ENCODE measurements at places on chromosomes 16 and 17. TPM values are rescaled to one million over a fixed set of nuclear protein-coding genes. Genes with fewer than 3 reads are reported as not detected.

Gene E4F1
- 21.2 TPM for total RNA-seq

Gene XAF1
- 19.0 TPM for total RNA-seq

Gene AANAT
- total RNA-seq: not detected

Gene USP43
- 0.17 TPM for total RNA-seq

Gene KRTAP4-5
- not detected for total RNA-seq

Gene NDRG4
- 3.0 TPM for total RNA-seq

Gene SLC38A7
- total RNA-seq: 4.6 TPM

Gene IGF2BP1
- 0.60 TPM for total RNA-seq

Gene RCVRN
- not detected for total RNA-seq

Gene PROCA1
- 3.1 TPM for total RNA-seq

Gene KCNH6
- not detected for total RNA-seq
